ENCODE measurements at places on chromosomes 11 and 22.

GRCh38 chr11:134664447-134665187, 252.6 kb upstream of the B3GAT1 start:
- DNase-seq, result no peak

- DNase-seq, result no peak
These were observed 60.2 kb downstream of the BRD1 start for GRCh38 chr22:49767355-49768062.

DNA sequence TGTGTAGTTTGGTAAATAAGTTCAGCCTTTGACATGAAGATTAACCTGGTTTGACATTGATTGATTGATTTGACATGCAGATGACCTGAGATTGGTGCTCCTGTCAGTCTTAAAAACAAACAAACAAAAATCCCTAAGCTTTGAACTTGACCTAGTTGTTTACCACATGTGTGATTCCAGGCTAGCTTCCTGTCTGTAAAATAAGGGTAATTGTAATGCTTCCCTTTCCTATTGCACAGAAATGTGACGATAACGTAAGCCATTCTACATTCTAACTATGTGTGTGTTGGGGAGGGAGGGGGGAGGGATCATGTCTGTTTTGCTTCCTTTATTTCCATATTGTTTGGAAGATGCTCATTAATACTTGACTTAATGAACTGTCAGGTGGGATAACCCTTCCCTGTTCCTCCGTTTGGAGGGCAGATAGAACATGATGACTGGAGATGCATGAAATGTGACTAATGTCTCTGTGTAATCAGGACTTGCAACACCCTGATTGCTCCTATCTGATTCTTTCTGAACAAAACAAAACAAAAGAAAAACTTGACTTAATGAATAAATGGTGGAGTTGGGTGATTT, 106.1 kb upstream of the CLMP start:
- DNase-seq, result no peak

GRCh38 chr11:110509472-110509871, 79.7 kb downstream of the FDX1 start:
- no peak for DNase-seq

DNA sequence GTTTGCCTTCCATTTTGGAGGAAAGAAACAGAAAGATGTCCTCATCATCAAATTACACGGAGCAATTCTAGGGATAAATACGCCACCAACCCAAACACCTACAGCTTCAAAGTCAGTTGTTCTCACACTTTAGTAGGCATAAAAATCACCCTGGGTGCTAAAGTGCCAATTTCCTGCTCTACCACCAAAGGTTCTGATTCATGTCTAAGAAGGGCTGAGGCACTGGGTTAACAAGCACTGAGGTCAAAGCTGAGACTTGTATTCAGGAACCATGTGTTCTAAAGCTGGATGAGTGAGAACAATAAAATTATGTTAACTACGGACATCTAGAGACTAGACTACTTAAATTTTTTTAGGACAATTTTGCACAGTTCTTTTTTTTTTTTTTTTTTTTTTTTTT, 127.6 kb downstream of the MPPED2 start:
- DNase-seq, result no peak

DNA sequence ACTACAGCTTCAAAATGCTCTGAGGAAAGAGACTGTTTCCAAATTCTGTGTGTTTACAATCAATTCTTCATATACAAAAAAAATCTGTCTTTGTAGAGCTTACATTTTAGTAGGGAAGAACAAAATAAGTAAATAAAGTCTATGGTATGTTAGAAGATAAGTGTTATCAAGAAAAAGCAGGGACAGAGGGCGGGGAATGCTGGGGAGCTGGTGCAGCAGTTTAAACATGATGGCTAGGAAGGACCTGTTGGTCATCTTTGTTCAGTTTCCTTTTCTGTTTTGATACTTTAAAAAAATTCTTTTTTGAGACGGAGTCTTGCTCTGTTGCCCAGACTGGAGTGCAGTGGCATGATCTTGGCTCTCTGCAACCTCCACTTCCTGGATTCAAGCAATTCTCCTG, 16.1 kb downstream of the TMEM25 start:
- no peak for DNase-seq

- DNase-seq, result no peak
These were observed 924.7 kb downstream of the OPCML start for GRCh38 chr11:132607575-132607974.

DNA sequence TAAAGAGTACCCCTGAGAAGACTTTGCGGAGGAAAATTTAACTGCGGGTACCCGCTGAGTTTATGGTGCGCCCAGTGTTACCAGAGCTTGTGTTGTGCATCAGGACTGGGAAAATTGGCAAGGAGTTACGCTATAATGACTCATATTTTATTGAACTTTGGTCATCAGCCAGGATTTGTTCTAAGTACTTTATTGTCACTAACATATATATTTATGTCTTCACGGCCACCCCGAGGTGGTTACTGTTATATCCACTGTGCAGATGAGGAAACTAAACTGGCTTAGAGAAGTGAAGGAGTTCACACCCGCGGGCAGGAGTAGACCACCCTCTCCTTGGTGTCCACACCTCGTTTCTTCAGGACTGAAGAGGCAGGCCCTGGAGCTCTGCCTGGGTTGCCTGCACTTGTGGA, 667 bp downstream of the ACCS start:
- no peak for DNase-seq

GRCh38 chr22:19398206-19398605, 33.3 kb downstream of the HIRA start:
- no peak for DNase-seq

GRCh38 chr11:66119348-66120133, 49.5 kb downstream of the PACS1 start:
- no peak for DNase-seq

GRCh38 chr22:22894740-22895731, 7.4 kb downstream of the IGLL5 start:
- DNase-seq, result no peak

DNA sequence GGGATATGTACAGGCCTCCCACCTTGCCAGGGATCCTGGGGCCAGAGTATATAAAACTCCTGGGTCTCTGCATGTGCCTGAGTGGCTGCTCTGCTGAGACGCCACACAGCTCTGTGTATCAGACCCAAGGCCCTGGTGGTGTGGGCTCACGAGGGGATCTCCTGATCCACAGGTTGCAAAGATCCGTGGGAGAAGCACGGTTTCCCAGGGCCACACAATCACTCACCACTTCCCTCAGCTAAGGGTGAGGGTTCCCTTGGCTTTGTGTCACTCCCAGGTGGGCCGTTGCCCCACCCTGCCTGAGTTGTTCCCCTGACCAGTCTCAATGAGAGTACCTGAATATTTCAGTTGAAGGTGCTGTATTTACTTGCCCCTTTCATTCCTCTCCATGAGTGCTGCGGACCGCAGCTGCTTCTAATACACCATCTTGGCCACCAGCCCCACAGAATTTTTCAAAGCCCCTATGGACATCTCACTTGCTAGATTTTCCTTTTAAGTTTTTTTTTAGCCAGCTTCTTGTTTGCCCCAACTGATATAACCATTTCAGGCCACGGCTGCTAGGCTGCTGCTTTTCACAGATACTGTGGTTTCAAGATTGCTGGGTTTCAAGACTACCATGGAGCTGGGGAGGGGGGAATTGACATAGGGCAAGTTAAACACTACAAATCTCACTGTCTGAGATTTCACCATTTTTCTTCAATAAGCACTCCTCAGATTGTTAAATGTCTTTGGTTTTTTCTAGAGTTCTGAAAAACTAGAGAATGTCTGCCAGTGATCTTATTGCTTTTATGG, 13.7 kb upstream of the DEPDC7 start:
- DNase-seq, result no peak

GRCh38 chr22:32674925-32675825, 126.3 kb upstream of the TIMP3 start:
- no peak for DNase-seq

- no peak for DNase-seq
These were observed 181.2 kb downstream of the WNT11 start for GRCh38 chr11:76025068-76025467.

DNA sequence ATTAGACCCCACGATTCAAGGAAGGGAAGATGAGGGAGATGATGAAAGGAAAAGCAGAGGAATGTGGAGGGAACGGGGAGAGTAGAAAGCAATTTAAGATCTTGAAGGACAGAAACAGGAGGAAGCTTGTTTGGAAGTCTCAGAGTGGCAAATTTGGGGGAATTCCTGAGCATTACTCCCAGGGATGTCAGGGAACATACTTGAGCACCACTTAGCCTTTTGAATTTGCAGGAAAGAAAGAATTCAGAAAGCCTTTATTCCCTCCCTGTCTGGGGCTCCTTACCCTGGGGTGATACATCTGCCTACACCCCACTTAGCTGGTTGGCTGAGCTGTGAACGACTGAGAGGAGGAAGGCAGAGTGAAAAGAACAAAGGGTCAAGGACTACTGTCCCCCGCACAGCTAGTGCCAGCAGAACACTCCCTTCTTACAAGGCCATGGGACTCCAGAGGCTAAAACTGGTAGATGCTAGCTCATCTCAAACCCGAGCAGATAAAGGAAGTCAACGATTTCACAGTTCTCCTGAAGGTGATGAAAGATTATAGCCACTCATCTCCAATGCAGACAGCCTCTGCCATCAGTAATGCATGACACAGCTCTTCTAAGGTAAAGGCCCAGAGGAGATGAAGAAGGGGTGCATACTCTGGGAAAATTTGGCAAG, 84.0 kb upstream of the AKIP1 start:
- no peak for DNase-seq

DNA sequence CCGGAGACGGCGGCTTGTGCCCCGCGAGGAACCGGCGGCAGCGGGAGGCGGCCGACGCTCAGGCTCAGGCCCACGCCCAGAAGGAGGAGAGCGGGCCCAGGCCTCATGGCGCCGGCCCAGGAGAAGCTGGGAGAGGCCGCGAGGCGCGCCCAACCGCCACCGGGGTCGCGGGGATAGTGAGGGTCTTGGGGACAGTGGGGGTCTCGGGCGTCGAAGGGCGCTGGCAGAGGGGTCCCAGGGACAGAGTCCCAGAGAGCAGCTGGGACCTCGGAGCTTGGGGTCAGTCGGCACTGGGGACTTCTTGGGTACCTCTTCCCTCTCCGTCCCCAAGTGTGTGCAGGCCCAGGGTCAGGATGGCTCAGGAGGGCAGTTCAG, at the start of gene PKDREJ:
Gene PKDREJ, minus strand, starts transcription at position 128 of the 375 bp plus-strand sequence. Its CDS starts 21 bp downstream, at position 107.
- DNase-seq, result no peak

DNA sequence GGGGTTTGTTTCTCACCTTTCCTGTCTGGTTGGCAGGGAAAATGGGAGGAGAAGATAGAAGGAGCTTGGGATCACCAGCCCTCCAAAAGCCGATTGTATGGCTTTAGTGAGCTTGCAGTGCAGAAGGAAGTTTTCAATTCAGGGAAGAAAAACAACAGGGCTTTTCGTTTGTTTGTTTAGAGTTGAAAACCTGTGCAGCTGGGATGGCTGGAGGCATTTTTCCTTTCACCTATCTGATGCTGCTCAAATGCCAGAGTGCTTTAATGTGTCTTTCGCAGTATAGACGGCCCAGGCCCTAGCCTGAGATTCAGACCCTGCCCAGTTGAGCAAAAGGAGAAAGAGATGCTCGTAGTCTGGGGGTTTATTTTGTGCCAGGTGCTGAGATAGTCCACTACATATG, 87.9 kb downstream of the INSC start:
- DNase-seq, result no peak
